ENCODE measurements at places on chromosomes 7 and 10.

- no peak for DNase-seq
Measured at GRCh38 chr10:104109908-104110662, 11.9 kb upstream of the SFR1 start.

DNA sequence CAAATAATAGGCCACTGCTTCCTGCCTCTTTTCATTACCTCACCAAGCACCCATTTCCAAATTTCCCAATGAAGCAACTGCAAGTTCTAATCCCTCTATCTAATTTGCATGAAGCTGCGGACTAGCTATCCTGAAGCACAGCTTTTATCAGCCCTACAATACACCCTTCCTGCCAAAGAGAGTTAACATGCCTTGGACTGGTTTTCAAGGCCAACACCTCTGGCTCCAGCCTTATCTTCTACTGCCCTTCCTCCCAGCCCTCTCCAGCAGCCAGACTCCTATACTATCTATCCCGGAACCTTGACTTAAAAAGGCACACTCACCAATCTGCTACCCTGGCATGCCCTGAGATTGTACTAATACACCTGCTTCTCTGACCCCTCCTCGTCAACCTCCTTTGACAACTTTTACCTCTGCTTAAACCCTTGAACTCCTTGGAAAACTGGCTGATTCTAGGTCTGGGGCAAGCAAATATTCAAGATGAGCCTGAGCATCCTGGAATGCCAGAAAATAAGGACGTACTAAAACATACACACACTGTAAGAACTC, 73.4 kb downstream of the SGMS1 start:
- DNase-seq: no peak

DNA sequence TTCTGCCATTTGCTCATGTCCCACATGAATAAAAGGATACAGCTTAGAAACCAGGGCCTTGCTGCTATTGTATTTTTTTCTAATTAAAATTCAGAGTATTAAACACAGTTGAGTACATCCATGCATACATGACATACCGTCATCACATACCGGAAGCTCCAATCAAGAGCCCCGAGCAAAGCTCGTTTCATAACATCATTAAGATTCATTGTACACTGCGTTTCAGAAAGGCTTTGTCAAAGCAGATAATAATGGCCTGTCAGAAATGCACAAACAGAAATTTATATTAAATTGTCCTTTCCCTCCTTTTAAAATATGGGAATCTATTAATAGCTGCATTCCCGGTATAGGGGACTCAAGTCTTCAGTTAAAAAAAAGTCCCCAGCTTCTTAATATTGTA, 103.4 kb downstream of the PRTFDC1 start:
- DNase-seq: no peak

- no peak for DNase-seq
Measured at GRCh38 chr10:132293813-132294520, 13.8 kb downstream of the STK32C start.

DNA sequence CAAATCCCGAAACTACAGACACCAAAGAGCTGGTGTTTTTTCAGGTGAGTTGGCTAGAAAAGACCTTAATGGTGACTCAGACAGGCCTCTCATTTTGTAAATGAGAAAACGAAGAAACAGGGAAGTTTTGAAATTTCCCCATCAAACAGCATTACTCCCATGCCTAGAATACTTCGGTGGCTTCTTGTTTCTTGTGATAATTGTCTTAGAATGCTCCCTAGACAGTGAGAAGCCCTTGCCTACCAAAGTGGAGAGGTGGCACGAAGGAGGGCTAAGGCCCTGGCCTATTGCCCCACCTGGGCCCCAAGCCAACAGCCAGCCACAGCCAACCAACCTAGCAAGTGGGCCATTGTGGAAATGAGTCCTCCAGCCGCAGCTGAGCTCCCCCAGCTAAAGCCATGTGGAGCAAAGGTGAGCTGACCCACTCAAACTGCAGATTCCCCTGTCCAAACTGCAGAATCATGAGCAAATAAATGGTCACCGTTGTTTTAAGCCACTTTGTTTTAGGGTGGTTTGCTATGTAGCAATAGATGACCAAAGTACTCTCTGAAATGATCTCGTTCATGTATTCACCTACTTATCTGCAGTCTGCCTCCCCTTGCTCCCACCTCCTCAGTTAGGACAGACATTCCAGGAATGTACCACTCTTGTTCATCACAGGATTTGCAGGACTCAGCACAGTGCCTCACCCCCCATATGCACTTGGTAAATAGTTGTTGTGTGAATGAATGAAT, 97.7 kb upstream of the FGFR2 start:
- DNase-seq: no peak

- DNase-seq: no peak
Measured at GRCh38 chr7:54591404-54592386, 49.5 kb downstream of the VSTM2A start.

DNA sequence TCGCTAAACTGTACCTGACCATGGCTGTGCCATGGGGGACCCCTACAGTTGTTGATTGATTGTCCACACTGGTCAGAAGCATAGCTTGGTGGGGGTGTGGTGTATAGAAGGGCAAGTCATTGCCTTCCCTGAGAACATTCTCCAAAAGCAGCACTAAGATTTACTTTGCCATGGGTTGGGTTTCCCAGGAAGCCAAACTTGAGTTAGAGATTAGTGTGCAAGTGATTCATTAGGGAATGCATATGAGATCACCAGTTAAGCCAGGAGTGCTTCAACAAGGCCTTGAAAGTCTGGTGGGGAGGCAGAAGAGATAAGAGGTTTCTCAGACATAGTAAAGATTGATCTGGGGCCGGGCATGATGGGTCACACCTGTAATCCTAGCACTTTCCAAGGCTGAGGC, 21.4 kb upstream of the TPST1 start:
- no peak for DNase-seq

DNA sequence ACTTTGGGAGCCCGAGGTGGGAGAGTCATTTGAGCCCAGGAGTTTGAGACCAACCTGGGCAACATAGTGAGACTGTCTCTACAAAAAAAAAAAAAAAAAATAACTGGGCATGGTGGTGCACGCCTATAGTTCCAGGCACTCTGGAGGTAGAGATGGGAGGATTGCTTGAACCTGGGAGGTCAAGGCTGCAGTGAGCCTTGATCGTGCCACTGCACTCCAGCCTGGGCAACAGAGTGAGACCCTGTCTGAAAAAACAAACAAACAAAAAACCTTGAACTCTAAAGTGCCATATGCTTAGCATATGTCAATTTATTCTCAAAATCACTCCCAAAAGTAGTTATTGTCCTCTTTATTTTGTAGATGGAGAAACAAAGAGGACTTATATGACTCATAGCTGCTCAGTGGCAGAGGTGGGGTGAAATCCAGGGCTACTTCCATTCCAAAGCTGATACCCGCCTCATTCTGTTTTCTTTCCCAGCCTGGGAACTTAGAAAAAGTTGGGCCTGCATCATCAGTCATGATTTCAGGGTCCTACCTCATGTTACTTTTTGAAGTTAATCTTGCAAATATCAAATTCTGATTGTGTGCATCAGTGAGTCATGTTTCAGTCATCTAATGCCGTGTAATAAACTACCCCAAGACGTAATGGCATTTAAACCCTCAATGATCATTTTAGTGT, 13.3 kb downstream of the DHTKD1 start:
- no peak for DNase-seq

GRCh38 chr10:56318816-56319215, 42.2 kb downstream of the ZWINT start:
- DNase-seq: no peak

DNA sequence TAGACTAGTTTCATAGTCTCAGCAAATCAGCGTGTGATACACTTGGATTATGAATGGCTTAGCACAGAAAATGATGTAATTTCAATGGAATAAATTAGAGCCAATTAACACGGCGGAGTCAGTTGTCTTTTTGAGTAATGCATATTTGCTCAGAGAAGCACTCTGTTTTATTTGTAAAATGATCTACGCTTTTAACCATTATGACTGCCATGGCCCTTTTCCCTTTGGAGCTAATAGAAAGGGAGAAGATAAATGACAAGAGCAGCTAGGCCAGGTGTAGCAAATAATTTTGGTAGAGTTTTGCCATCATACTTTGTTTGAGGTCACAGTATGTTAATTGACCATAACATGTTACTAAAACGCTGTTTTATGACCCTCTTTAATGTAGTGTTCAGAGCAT, 86.8 kb downstream of the GPR158 start:
- DNase-seq: no peak

GRCh38 chr7:46848311-46848710, 733.6 kb downstream of the TNS3 start:
- no peak for DNase-seq

GRCh38 chr7:131066635-131067034, 261.0 kb upstream of the MKLN1 start:
- no peak for DNase-seq

GRCh38 chr10:118943253-118943652, 86.3 kb upstream of the NANOS1 start:
- DNase-seq: no peak

DNA sequence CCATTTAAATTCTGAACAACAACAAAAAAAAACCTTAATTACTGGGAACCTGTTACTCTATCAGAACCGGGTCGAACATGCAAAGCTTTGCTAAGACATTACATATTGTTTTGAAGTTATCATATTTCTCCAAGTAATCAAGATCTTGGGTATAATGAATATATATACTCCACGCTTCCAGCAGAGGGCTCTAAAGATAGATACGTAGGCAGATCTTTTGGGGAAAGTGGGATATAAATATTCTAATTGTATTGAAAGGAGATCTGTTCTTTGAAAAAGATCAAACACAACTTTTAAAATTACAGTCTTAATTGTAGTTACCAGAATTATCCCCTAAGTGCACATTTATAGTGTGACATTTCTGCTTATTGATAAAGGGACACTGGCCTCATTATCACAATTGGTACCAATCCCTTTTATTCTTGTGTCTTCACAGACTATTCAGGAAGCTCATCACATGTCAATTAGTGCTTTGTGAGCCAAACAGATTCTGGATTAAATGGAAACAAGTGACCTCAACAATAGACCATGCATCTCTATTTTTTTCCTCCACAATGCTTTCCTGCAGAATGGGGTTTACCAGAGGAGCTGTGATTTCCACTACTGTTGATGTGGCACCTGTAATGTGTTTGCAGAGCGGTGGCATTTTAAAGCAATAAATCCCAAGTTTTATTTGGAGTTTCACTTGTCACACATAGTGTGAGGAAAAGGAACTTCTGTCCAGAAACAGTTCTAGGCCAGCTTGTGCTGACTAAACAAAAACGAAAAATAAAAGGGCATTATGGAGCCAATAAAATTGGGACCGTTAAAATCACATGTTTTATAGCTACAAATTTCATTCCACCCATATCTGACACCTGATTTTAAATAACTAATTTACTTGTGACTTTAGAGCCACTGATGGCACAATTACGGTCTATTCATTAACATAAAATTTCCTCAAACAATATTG, 122.4 kb downstream of the CTTNBP2 start:
- no peak for DNase-seq

GRCh38 chr7:102721-103120, 89.7 kb upstream of the FAM20C start:
- no peak for DNase-seq

DNA sequence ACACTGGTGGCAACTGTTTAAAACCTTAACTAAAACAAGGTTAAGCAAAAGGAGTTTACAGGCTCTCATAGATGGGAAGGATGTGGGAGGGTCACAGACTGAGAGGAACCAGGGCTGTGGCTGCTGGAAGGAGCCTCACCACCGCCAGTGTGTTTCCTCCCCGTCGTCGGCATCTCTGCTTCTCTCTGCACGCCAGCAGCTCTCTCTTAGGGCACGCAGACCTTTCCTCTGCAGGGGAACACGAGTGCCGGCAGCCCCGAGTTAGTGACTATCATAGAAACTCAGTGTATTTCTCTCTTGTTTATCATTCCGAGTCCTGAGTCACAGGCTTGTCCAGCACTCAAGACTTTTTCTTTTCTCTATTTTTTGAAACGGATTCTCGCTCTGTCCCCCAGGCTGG, 8.1 kb upstream of the SH2D4B start:
- no peak for DNase-seq
